ENCODE measurements at places on chromosomes 4 and X. TPM values are rescaled to one million over a fixed set of nuclear protein-coding genes. Genes with fewer than 3 reads are reported as not detected.

Gene MAGEA12
- total RNA-seq, result not detected

Gene HDAC8
- 26.4 TPM for total RNA-seq

DNA sequence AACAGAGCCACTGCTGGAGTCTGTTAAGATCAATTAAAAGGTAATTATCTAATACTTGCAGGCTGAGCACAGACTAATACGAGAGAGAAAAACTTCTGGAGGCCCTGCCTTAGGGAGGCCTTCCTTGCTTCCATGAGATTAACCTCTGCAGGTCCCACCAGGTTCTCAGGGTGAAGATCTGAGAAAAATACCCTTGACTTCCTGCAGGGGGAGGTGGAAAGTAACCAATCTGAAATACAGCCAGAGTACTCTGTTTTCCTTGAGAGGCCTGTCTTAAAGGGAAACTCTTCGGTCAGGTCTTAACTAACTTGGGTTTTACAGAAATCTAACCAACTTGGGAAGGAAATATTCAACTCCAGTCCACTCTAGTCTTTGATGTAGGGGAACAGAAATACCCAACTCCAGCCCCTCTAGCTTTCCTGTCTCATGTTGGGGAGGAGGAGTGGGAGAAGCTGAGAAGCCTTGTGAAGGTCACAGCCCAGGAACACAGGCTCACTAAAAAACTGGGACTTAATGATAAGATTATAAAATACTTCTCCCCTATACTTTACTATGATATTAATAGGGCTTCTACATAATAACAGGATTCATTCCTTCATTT lies 77.1 kb downstream of the TBCK start:
- H3K27me3 ChIP-seq, result no peaks in the 10 kb centered on the region
- H3K27ac ChIP-seq, result no peak overlapping the region
- peaks cover 24% of the 10 kb centered on the region for H3K36me3 ChIP-seq
- no peak overlapping the region for H3K4me3 ChIP-seq
- DNase-seq, result peak; percentile 56
- H3K4me1 ChIP-seq, result no peaks in the 10 kb centered on the region

DNA sequence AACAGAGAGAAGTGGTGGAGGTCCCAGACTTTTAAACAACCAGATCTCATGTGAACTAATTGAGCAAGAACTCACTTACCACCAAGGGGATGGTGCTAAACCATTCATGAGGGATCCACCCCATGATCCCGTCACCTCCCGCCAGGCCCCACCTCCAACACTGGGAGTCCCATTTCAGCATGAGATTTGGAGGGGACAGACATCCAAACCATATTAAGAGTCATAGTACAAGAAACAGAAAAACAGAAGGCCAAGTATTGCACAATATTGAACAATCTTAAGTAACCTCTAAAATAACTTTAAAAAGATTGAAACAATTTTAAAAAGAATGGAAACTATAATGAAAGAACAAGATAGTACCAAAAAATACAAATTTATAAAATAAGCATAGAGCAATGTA lies 110.0 kb downstream of the CBR4 start:
- H3K4me1 ChIP-seq, result peaks cover 6% of the 10 kb centered on the region
- no peaks in the 10 kb centered on the region for H3K27me3 ChIP-seq
- no peak overlapping the region for H3K4me3 ChIP-seq
- H3K36me3 ChIP-seq, result peaks cover 94% of the 10 kb centered on the region

DNA sequence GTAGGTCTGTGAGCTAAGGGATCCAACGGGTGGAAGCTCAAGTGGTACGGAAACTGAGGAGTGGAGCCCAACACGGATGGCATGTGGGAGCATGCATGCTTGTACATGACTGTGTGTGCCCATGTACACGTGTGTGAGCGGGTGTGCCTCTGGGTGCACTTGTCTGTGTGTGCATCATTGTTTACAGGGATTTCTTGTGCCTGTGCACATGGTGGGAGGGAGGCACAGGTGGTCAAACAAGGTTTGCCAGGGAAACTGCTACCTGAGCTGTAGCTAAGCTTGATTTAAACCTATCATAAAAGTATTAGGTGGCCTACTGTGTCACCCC lies 122.5 kb upstream of the MAMLD1 start:
- no peak overlapping the region for H3K27ac ChIP-seq
- H3K4me1 ChIP-seq, result no peaks in the 10 kb centered on the region
- no peaks in the 10 kb centered on the region for H3K36me3 ChIP-seq
- no peak overlapping the region for H3K4me3 ChIP-seq

- no peak for DNase-seq
- no peaks in the 10 kb centered on the region for H3K4me1 ChIP-seq
- H3K27ac ChIP-seq, result no peak overlapping the region
- H3K27me3 ChIP-seq, result peaks cover 33% of the 10 kb centered on the region
These were observed 19.3 kb downstream of the CLTRN start for GRCh38 chrX:15645266-15645665.

GRCh38 chr4:184824081-184824775 lies 1.5 kb downstream of the ACSL1 start:
- H3K27ac ChIP-seq, result peak overlapping the region; percentile 50
- peaks cover 22% of the 10 kb centered on the region for H3K36me3 ChIP-seq
- peaks cover 27% of the 10 kb centered on the region for H3K4me1 ChIP-seq
- no peak for DNase-seq

DNA sequence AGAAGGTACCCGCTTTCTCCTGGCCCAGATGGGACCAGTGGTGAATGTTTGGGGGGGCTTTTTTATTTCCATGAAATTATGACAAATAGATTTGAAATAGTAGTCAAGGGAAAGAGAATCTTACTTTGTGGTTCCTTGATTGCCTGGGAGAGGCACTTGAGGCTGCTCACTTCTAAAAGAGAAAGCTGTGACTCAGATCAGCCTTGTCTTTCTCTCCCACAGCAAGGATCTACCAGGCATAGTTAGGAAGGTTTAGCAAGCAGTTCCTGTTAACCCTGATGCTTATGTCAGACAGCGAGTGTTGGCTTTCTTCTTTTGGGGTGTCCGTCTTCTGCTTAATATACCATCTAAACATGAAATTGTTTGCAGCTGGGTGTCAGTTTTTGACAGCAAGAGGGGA lies 114.5 kb downstream of the TSPAN7 start:
- no peaks in the 10 kb centered on the region for H3K36me3 ChIP-seq
- no peak overlapping the region for H3K4me3 ChIP-seq
- peaks cover 6% of the 10 kb centered on the region for H3K4me1 ChIP-seq
- peaks cover 79% of the 10 kb centered on the region for H3K27me3 ChIP-seq

- no peak for DNase-seq
- no peaks in the 10 kb centered on the region for H3K4me1 ChIP-seq
- no peaks in the 10 kb centered on the region for H3K36me3 ChIP-seq
- H3K4me3 ChIP-seq, result no peak overlapping the region
- H3K27ac ChIP-seq, result no peak overlapping the region
These were observed 58.8 kb upstream of the LHFPL1 start for GRCh38 chrX:112738347-112739033.

DNA sequence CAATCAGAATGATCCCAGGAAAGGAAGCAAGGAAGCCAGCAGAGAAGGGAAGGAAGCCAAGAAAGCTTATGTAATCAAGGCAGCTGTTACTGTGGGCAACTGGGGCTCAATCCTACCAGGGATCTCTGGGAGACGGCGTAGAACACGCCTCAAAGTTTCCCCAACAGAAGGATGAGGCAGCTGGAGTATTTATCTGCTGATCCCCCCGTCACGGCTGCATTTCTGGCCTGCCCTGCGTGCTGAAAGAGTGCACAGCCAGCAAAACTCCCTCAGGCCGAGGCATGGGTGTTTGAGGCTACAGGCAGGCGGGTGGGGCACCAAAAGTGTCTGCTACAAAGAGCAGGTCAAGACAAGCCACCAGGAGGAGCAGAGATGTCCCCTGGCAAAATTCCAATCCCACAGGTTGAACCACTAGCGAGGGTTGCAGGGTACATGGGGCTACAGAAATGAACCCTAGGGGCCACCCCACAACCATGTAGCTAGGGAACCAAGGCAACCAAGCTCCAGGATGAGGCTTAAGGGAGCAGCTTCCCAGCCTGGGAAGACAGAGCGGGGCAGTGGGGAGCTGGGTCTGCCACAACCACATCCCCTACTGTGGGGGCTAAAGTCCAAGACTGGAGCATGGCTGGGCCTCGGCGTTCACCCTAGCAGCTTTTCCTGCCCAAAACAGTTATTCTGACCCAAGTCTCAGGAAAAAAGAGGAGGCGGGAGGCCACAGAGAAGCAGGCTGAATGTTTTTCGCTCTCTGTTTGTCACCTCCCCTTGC lies 113.4 kb downstream of the BCOR start:
- no peaks in the 10 kb centered on the region for H3K36me3 ChIP-seq
- peaks cover 48% of the 10 kb centered on the region for H3K27me3 ChIP-seq
- peak; percentile 65 for DNase-seq
- peaks cover 15% of the 10 kb centered on the region for H3K4me1 ChIP-seq
- H3K4me3 ChIP-seq, result no peak overlapping the region

Measured in MCF 10A (cell line).